ENCODE measurements at places on chromosomes 6 and 20.

DNA sequence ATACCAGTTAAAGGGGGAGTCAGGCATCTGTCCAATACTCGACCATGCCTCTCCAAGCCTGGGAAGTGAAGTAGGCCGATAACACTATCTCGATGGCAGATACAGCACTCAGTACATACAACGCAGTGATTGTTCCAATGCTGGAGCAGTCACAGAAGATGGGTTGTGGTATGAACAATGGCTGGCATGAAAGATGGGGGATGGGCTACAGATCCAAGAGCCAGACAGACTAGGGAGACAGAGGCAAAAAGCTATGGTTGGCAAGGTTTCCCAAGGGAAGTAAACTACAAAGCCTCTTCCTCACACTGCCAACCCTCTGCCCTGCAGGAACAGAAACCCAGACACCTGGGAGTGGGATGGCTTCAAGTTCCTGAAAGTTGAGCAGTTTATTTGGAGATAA lies 19.2 kb downstream of the FKBP1A start:
- DNase-seq, result no peak

DNA sequence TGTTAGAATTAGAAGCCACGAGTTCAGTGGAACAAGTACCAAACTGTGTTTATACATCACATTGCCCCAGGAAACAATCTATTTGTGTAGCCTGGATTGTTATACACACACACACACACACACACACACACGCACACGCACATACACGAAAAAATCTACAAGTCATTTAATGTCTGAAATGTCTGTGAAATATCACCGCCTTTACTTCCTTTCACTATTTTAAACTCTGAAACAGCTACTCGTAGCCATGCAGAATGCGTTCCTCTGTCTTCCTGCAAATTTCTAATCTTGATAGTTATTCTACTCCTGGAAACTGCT lies 84.4 kb upstream of the SCAF8 start:
- no peak for DNase-seq

- no peak for DNase-seq
These were observed 7.9 kb upstream of the TREM1 start for GRCh38 chr6:41294214-41294872.

GRCh38 chr6:45049188-45049843 lies 278.8 kb upstream of the RUNX2 start:
- DNase-seq, result peak; percentile 30

DNA sequence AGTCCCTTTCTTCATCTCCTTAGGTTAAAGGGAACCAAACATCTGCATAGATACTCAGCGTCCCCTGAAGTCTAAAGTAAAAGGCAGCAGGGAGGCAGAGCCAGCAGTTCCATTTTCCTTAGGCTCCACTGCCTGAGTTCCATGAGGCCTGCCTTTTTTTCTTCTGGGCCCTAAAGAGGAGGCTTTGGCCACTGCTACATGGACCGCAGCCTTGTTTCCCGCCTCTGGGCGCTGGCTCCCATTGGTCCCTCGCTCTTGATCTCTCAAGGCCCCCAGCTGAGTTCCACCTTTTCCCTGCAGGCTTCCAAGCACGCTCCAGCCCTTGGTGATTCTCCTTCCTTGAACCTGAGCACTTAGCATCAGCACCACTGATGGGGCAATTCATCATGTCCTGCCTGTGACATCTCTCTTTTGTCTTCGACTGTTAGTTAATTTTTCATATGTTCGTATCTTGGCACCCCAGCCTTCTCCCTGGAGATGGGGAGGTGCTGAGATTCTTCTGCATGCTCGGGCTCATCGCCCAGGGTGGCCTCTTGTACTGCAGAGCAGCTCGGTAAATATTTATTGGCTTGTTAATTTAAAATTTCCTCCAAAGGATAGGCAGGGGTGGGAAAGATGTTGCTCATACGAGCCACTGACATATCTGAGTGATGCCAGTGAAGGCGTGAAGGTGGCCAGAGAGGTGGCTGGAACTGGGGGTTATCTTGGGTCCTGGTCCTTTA lies 3.4 kb downstream of the MLN start:
- no peak for DNase-seq

- no peak for DNase-seq
These were observed 121.1 kb downstream of the PLEKHG1 start for GRCh38 chr6:150720774-150721233.

- peak; percentile 13 for DNase-seq
These were observed 114.8 kb upstream of the CD93 start for GRCh38 chr20:23200914-23201313.

DNA sequence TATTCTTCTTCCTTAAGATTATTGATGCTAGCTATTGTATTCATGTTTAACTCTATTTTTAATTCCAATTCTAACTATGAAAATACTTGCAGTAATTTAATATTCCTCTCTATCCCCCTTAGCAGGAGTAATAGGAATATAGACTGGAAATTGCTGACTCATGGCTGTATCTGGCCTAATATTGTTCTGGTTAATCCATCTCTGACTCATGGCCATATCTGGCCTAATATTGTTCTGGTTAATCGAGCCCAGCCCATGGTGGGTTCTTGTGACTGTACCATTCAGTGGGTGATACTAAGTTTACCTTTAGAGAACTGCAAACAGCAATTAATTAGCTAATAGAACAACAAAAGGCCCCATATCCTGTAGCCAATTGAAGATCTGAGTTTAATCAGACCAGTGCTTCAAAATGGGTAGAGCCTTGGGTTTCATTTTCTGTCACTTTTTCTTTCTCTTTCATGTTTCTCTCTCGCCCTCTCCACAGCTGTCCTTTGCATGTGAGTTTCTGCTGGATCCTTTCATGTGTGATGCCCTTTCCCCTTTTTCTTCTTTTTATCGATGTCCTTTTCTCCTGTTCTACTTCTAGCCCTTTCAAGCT lies 50.6 kb downstream of the SLC22A3 start:
- no peak for DNase-seq

DNA sequence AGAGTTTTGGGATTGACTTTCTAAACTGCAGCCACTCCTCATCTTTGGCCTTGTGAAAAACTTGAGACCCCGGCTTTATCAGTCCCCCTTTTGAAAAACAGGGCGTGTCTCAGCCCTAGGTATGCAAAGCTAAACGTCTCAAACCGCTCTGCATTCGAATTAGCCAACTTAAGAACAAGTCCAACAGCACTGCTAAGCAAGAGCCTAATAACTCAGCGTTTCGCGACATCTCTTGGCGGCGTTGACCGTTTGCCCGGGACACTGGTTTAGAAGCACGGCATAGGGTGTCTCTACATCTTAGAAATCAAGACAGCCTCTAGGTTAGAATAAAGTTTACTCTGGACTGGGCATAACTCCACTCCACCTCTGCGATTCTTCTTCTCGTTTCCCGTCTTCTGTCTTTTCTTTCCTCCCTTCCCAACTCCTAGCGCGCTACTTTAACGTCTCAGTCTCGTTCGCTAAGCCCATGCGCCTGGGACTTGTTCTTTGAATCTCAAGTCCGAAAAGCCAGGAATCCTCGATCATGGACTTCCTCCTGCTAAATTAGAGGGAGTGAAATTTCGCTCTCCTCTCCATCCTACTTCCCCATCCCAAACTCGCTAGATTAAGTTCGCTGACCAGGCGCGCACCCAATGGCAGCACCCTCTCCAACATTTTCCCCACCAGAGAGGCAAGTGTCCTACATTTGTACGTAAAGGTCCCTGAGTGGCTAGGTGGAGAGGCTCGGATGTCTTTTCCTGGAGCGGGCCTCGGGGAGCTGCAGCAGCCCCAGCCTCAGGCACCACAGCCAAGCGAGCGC lies 10.5 kb upstream of the TFAP2A start:
- DNase-seq, result no peak

DNA sequence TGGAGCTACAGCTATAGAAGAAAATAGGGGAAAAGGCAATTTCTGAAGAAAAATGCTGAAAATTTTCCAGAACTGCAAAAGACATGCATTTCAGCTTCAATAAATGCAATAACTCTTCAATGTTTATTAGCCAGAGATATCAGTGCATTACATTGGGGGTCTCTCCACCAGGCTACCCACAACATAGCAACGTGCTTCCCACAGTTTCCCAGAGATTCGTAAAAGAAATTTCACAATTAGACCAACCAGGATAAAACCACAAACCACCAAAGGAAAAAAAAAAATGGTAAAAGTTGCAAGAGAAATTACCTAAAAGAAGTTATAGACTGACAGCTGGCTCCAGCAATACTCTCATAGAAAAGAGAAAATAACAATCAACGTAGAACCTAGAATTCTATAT lies 16.0 kb downstream of the LY86 start:
- no peak for DNase-seq

GRCh38 chr6:168313431-168314011 lies 6.1 kb downstream of the DACT2 start:
- DNase-seq, result no peak

- DNase-seq, result no peak
These were observed 6.8 kb downstream of the NFATC2 start for GRCh38 chr20:51535674-51536073.

GRCh38 chr6:155171109-155171746 lies 92.6 kb upstream of the CLDN20 start:
- peak; percentile 93 for DNase-seq

GRCh38 chr6:56432194-56432593 lies 184.8 kb upstream of the COL21A1 start:
- no peak for DNase-seq

DNA sequence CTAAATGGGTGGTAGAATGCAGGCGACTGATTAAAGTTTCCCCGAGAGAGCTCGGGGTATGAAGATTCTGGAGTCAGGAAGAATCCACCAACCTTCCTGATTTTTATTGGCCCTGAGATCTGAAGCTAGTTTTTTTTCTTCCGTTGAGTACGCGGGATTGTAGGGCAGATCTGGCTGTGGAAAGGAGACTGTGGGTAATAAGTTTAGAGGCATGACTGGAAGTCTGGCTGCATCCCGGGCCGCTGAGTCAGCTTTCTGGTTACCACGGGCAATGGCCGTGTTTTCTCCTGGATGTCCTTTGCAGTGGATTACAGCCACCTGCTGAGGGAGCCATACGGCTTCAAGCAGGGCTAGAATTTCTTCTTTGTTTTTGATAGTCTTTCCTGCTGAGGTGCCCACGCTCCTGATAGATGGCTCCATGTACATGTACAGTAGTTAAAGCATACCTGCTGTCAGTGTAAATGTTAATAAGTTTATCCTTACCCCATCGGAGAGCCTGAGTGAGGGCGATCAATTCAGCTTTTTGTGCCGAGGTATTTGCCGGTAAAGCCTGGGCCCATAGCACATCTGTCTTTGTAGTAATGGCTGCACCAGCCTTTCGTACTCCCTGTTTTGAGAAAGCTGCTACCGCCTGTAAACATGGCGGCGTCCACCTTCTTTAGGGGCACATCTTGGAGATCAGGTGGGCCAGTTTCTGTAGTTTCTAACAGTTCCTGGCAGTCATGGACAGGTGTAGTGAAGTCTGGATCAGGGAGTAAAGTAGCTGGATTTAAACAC lies 154.0 kb downstream of the TRIM27 start:
- peak; percentile 62 for DNase-seq

DNA sequence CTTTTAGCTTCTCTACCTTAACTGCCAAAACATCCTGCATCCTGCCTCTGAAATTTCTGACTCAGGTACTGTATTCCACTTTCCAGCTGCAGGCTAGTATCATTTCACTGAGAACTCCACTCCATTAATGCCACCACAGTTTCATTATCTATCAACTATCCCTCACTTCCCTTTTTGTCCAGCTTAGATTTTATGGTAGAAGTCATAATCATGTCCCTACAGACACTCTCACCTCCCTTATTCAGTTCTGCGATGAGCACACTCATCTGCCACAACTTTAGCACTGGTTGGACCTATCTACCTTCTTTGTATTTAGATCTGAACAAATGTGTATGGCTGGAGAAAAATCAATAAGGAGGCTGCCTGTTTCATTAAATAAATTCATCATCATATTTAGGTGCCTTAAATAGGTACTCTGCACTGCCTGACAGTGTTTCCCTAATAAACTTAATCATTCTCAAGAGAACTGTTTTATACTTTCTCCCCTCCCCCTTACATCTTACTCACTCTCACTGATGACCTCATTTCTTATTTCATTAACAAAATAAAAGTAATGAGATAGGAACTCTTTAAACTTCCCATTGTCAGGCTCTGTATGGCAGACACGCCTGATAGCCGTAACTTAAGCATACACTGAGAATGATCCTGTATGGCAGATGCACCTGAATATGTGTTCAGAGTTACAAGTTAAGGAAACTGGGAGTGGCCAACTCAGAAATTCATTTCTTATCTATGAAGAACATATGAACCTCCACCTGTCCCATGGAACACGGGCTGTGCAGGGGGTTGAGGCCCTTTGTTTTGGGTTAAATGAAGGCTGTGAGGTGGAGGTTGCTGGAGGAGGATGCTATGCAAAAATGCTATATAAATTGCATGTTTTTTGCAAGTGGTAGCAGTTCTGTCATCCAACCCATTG lies 95.3 kb upstream of the MAN1A1 start:
- DNase-seq, result no peak

GRCh38 chr6:143964674-143965081 lies 43.4 kb downstream of the PLAGL1 start:
- DNase-seq, result no peak

- peak; percentile 28 for DNase-seq
These were observed 644 bp downstream of the RBL1 start for GRCh38 chr20:37095108-37095598.

DNA sequence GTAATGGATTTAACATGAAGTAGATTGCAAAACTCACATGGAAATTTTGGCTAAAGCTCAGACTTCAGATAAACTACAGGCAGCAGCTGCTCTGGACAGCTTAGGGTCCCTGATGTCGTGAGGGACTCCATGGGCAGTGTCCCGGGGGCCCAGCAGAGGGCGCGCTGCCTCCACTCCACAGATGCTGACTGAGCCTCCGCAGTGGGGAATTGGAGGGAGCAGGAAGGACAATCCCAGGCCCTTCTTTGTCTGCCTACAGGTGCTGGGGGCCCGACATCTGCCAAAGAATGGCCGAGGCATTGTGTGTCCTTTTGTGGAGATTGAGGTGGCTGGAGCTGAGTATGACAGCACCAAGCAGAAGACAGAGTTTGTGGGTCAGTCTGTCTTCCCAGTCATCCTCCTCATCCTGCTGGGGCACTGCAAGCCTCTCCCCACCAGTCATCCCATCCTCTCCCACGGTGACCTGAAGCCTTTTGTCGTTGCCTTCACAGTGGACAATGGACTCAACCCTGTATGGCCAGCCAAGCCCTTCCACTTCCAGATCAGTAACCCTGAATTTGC lies 35.9 kb downstream of the PLCG1 start:
- peak; percentile 76 for DNase-seq

DNA sequence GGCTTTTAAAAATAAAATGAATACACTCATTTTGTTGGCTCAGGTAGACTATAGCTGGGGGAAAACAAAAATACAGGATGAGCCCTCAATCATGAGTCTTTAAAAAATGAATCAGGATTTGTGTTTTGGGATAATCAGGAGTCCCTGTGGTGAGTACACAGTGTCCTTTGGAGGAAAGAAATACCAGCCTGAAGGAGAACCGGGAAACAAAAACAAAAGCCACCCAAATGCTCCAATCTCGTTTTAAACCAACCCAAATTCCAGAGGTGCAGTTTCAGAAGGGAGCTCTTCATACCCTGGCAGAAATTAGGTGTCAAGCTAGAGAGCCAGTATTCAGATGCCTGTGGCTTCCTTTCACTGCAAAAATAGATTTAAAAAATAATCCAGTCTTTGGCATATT lies 23.3 kb upstream of the FOXA2 start:
- no peak for DNase-seq
